ENCODE measurements at places on chromosomes 6 and 20.

GRCh38 chr6:15870333-15871043 is 207.7 kb upstream of the DTNBP1 start:
- no peak for DNase-seq

DNA sequence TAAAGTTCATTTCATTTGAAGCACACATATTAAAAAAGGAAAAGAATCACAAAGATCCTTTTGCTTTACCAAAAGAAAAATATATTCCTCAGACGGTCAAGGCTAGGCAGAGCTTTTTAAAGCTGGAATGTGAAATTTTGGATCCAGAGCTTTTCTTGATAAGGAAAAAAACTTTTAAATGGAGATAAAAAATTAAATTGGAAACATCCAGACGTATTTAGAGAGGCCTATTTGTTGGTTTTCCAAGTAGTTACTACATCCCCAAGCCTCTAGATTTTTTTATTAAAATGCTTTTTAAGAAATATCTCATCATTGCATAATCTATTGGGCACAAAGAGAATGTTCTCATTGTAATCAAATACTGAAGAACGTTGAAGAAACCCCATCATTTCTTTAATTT is 385.7 kb upstream of the CITED2 start:
- DNase-seq = no peak

- DNase-seq = no peak
Measured at GRCh38 chr6:90229331-90230010, 67.2 kb downstream of the BACH2 start.

DNA sequence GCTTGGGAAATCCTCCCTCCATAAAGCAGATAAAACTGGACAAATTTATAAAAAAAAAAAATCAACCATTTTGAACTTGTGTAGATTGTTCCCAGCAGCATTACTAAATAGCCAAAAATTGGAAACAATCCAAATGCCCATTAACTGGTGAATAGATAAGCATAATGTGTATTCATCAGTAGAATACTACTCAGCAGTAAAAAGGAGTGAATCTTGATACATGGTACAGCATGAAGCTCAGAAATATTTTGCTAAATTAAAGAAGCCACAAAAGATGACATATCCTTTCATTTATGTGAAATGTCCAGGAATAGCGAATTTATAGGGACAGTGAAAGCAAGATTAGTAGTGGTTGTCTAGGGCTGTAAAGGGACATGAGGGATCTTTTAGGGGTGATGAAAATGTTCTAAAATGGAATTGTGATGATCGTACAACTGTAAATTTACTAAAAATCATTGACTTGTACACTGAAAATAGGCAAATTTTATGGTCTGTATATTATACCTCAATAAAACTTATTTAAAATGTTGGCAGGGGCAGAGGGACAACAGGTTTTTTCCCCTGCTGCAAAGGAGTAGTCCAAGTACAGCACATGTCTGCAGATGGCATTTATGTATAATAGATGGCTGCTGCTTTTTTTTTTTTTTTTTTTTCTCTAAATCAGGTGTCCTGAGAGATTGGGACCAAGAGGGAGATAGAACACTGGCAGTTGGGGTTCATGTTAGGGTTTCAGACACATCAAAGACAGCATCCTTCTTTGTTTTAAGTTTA is 59.5 kb downstream of the CBFA2T2 start:
- DNase-seq = no peak

DNA sequence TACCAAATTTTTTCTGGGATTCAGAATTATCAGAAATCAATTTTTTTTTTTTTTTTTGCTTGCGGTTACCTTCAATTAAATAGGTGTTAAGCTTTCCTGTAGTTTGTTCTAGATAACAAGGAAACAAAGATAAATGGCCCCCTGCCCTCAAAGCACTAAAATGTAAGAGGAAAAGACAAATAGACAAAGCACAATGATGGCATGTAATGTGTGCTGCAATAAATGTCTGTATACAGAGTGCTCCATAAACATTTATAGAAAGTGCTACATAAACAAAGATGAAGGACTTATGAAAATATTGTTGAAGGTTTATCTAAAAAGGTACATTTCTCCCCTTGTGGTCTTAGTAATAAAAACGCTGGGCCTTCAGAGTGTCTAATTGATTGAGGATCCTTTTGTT is 384.6 kb downstream of the PKHD1 start:
- no peak for DNase-seq

GRCh38 chr6:148799647-148800046 is 52.8 kb downstream of the UST start:
- no peak for DNase-seq

DNA sequence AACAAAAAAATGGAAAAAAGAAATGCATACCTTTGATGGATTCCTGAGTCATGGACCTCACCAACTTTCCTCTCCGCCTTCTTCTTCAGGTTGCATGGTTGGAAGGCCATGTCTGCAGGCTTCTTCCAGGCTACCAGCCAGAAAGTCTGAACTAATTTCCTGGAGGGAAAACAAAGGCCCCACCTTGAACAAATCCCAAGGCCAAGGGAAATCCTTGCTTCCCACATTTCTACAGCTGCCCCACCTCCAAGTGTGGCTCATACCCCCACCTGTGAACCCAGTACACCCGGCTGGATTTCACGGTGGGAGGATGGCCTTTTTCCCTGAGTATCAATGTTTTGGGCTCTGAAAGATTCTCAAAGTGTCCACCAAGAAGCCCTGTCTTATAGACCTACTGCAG is 22.4 kb downstream of the IL17A start:
- DNase-seq = no peak

- no peak for DNase-seq
Measured at GRCh38 chr6:126773112-126773805, 345.2 kb upstream of the RSPO3 start.

DNA sequence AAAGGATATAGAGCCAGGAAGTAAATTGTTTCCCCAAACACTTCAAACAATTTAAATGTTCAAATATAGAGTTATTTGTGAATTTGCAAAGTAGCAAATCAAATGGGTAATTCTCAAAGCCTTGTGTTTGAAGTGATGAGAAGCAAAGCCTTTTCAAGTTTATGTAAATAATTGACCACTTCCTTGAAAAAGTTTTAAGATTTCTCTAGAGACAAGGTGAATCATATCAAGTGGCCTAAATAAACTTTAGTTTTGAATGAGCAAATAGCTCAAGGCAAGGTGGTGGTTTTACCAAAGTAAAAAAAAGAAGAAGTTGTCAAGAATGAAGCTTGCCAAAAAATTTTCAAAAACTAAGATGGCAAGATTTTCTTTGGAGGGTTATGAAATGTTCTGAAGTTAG is 42.6 kb upstream of the IFNGR1 start:
- DNase-seq = no peak

- no peak for DNase-seq
Measured at GRCh38 chr6:88945415-88946008, 17.9 kb downstream of the RNGTT start.

DNA sequence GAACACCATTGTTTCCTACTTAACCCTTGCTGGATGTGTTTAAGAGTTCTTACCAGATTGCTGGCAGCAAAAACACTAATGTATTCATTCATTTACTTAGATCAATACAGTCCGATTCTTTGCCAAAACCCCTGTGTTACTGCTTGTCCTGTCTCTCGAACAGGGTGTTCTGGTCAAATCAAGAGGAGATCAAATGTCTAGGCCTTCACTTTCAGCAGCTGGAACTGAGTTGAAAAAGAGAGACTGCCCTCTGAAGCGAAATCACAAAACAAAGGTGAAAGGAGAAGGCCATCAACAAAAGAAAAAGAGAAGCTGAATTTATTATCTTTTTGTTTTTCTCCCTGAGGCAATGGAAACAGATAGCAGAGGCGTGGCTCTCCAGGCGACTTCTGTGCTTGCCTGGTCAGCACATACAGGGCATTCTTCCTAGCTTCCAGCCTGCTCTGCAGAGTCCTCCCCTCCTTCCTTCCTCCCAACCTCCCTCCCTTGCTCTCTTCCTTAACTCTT is 44.1 kb upstream of the GCM1 start:
- no peak for DNase-seq

DNA sequence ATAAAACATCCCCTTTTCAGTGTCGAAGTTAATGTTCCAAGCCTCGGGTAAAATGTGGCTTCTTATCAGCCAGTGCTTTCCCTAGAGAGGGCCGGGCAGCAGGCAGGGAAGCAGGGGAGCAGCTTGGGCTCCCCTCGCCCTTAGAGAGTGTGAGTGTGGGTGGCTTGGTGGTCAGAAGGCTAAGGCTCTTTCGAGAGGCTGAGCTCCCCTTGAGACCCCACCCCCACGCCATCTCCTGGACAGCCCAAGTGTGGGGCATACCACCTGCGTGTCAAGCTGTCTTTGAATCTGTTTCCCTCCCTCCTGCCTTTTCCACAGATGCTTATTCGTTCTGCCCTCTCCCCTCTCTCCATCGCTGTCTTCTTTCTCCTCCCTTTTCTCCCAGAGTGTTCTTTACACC is 95.1 kb upstream of the FOXP4 start:
- DNase-seq = no peak

DNA sequence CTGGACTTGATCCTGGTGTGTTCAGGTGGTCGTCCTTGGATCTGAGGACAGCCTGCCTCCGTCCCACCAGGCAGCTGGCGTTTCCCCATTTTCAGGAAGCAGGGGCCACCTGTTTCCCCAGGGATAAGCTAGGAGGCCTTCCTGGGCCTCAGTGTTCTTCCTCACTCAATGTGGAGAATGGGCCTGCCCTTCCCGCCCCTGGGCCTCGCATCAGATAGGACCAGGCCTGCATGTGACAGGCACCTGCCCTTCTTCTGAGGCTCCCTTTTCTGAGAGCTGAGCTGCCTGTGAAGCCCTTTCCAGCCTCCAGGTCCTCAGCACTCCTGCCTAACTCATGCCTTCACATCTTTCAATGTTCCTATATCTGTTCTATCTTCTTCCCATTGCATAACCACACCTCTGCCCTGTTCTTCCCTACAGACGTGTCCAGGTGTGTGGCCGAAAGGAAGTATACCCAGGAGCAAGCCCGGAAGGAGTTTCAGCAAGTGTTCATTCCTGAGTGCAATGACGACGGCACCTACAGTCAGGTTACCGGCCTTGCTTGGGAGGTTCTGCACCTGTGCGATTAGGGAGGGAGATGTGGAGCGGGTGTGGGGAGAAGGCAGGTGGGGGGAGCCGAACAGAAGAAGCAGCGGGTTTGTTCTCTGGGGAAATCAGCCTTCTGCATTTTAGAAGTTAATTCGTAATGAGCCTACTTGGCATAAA is 85.1 kb downstream of the SMOC2 start:
- DNase-seq = no peak

DNA sequence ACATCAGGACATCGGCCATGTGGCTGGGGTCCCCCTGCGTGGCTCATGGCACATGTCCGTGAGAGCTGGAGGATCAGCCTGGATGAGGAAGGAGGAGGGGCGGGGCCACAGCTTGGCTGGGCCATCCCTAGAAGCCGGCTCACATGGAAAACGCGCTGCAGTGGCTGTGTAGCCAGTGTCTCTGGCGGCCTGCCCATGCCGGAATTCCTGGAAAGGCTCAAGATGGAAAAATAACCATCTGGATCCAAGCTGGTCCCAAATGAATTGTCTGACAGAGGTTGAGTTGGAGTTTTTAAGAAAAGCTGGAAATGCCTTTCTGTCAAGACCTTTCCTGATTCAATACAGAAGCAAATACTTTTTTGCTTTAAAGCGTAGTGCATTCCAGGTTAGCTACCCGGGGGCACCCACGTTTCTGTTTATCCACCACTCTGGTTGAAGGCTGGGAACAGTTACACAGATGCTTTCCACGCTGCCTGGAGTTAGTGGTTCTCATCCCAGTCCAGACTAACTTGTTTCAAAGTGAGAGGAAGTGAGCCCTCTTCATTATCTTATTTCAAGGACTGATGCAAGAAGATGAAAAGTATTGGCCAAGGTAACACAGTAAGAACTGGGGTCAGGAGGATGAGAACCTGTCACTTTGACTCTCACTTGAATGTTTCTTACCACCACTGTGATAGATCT is 99.0 kb downstream of the GMPR start:
- DNase-seq = no peak

DNA sequence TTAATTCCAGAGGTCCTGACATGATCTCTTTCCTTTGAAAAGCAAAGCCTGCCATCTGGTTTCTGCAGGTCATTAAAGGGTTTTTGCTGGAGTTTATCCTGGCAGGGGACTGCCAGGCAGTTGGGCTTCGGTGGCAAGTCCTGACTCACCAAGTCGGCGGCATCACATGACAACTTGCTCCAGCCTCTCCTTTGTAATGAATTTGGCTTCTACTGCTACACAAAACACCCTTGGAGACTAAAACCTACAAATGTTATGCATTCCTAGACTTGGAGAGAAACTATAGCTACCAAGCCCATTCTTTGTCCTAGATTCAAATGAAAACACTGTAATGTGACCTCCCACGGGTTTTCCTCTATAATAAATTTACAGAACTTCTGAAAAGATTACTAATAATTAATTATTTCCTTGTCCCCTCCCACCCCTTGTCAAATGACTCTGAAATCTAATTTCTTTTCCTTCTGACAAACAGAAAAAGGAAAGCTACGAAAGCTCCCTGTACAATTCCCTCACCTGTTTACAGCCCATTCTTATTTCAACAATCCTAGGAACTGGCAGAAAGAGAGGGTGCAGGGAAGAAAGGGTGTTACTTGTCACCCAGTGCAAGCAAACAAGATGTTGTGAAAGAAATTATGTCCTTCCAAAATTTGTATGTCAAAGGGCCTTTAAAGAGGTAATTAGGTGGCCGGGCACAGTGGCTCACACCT is 62.9 kb downstream of the QRSL1 start:
- DNase-seq = no peak

- no peak for DNase-seq
Measured at GRCh38 chr6:135823851-135824250, 27.6 kb upstream of the PDE7B start.

DNA sequence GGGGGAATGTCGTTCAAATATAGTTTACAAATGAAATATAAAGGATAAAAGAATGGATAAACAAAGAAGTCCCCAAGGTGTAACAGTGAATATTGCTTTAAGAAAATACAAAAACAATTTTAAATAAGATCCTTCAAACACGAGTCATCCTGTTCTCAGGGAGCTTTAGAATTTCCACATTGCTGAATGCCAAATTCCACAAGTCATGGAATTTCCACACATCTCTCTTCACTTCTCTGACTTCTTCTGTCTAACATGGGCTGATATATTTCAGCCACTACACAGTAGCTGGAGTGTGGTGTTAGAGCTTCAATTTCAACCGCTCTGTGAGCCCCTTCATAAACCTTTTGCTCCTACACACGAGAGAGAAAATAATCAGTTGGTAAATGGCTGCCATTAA is 28.0 kb downstream of the IL22RA2 start:
- no peak for DNase-seq

- no peak for DNase-seq
Measured at GRCh38 chr6:108946695-108947094, 98.5 kb downstream of the ARMC2 start.

GRCh38 chr20:37954190-37954589 is 51.3 kb downstream of the VSTM2L start:
- DNase-seq = no peak

GRCh38 chr20:60148885-60149284 is 190.7 kb downstream of the CDH26 start:
- no peak for DNase-seq

DNA sequence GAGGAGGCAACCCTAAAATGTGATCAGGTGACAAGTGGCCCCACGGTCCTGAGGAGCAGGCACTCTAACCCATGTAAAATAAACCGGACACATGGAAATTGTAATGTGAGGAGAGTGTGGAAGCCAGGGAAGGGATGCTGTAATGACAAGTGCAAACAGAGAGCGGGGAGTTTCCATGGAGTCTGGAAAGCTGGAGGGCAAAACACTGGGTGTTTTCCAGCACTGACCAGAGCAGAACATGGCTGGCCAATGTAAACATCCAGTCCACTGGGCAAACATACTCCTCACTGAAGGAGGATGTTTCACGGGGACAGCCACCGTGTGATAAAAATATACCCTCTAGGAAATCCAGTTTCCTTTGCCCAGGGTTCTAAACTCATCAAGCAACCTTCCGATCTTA is 219.0 kb upstream of the JARID2 start:
- no peak for DNase-seq

GRCh38 chr6:151056230-151056907 is 183.4 kb upstream of the AKAP12 start:
- DNase-seq = no peak
